ENCODE measurements at places on chromosomes 12 and 14.

- DNase-seq = no peak
These were observed 17.4 kb downstream of the SDSL start for GRCh38 chr12:113439606-113440030.

- peak; percentile 62 for DNase-seq
These were observed 26.1 kb upstream of the UBC start for GRCh38 chr12:124940393-124941169.

GRCh38 chr12:94091624-94092023, 56.8 kb upstream of the PLXNC1 start:
- no peak for DNase-seq

DNA sequence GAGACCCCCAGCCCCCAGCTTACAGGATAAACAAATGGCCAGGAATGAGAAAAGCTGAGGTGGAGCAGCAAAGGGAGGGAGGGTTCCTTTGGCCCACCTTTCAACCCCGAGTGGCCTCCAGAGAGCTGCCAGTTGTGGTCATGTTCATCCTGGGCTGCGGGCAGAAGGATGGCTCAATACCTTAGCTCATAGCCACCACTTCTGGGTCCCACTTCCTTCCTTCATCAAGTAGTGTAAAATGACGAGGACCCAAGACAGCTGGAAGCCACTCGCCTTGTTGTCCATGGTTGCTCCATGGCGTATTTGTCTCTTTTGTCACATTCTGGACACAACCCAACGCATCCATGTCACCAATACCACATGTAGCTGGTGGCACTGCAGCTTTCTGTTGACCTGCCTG, 24.2 kb downstream of the CRACR2A start:
- no peak for DNase-seq

- DNase-seq = no peak
These were observed 67.3 kb downstream of the SPTB start for GRCh38 chr14:64812412-64812811.

GRCh38 chr12:18861287-18861858, 123.5 kb downstream of the CAPZA3 start:
- DNase-seq = no peak

- no peak for DNase-seq
These were observed 13.5 kb downstream of the SRGAP1 start for GRCh38 chr12:63857771-63858670.

- peak; percentile 52 for DNase-seq
These were observed 127.0 kb downstream of the ERC1 start for GRCh38 chr12:1117970-1118563.

GRCh38 chr12:104230304-104231095, 14.9 kb downstream of the TXNRD1 start:
- DNase-seq = no peak

GRCh38 chr14:54010981-54011380, 54.4 kb upstream of the BMP4 start:
- no peak for DNase-seq

- DNase-seq = no peak
These were observed 15.5 kb upstream of the CCER1 start for GRCh38 chr12:90970471-90970870.

GRCh38 chr14:78586681-78587080, 416.5 kb downstream of the NRXN3 start:
- no peak for DNase-seq

- no peak for DNase-seq
These were observed at the start of gene TTC9 for GRCh38 chr14:70641548-70642302. TTC9 (plus strand) TSS chr14:70641916; CDS start chr14:70642130, 214 bp downstream.

DNA sequence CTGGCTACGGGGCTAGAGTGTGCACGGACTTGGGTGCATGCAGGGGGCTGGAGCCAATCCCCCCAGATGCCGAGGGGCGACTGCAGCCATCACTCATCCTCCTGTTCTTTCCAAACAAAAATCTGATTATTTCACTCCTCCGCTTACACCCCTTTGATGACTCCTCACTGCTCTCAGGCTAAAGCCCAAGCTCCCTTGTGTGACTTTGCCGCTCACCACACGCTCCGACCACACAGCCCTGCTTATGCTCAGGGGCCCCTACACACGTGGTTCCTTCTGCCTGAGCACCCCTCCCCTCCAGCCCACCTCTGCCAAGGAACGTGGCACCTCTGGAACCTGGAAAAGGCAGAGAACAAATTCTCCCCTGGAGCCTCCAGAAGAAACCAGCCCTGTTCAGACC, 13.7 kb downstream of the CHFR start:
- no peak for DNase-seq

DNA sequence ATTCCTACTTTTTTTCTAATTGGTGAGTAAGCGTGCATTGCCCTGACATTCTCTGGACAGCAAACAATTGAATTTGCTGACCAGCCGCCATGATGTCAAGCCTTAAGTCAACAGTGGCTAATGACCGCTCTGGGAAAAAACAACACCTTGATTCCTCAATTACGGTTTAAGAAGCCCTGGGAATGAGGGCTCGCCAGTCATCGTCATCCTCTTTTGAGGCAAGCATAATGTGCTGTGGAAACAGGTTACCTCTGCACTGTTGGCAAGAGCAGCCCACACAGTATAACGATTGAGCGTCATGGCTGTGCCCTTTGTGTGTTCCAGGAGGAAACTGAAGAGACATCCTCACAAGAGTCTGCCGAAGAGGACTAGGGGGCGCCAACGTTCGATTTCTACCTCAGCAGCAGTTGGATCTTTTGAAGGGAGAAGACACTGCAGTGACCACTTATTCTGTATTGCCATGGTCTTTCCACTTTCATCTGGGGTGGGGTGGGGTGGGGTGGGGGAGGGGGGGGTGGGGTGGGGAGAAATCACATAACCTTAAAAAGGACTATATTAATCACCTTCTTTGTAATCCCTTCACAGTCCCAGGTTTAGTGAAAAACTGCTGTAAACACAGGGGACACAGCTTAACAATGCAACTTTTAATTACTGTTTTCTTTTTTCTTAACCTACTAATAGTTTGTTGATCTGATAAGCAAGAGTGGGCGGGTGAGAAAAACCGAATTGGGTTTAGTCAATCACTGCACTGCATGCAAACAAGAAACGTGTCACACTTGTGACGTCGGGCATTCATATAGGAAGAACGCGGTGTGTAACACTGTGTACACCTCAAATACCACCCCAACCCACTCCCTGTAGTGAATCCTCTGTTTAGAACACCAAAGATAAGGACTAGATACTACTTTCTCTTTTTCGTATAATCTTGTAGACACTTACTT, 138.9 kb downstream of the HMGA2 start:
- no peak for DNase-seq

DNA sequence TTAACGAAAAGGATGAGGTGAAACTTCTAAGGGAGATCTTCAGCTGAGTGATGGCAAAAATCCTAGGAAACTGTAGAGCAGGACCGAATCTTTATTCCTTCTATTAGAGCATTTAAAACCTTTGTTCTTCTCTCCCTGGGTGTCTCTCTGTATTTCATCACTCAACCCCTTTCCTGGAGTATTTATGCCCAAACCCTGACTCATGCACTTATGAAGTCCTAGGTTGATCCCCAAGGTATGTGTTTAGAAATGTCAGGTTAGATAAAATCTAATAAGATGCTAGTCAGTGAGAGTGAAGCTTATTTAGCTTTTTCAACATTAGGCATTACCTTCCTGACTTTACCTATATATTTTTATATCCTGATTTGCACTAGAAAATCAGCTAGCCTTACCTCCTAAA, 239.8 kb upstream of the NPAS3 start:
- DNase-seq = no peak

- no peak for DNase-seq
These were observed 218.3 kb upstream of the CRY1 start for GRCh38 chr12:107311682-107312081.

GRCh38 chr12:14521822-14522221, 45.9 kb downstream of the PLBD1 start:
- no peak for DNase-seq

GRCh38 chr12:42885677-42886076, 296.1 kb upstream of the PRICKLE1 start:
- DNase-seq = no peak

GRCh38 chr12:26126340-26127284, 1.8 kb upstream of the BHLHE41 start:
- no peak for DNase-seq

GRCh38 chr12:105069936-105070702, 14.1 kb downstream of the ALDH1L2 start:
- no peak for DNase-seq

- DNase-seq = no peak
These were observed 84.6 kb downstream of the ARL6IP4 start for GRCh38 chr12:123064885-123065619.

- no peak for DNase-seq
These were observed 2.0 kb downstream of the ZBTB25 start for GRCh38 chr14:64501411-64502171.

- no peak for DNase-seq
These were observed 35.6 kb downstream of the TMEM120B start for GRCh38 chr12:121748218-121748570.

- no peak for DNase-seq
These were observed 19.1 kb downstream of the AMDHD1 start for GRCh38 chr12:95962222-95962621.

DNA sequence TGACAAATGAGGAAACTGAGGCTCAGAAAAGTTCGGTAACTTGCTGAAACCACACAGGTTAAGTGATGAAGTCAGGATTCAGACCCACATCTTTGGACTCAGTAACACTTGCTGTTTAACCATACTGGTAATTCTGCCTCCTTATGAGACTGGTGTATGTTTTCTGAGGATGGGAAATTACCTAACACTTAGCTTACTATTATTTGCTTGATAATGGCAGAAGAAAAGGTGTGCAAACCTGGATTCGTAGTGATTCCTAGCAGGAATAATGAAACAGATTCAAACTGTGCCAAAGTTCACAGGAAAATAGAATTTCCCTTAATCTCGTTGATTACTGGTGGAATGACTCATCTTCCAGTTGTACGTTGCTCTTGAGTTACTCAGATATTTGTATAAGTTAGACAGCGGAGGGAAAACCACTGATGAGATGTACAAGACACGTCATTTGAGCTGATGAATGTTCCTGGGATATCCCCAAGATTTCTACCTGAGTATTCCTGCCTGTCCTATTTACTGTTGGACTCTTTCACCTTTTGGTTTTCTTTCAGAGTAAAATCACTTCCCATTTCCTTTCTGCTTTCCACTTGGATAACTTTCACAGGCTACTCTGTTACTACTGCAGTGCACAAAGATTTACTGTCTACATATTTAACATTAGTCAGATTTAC, 37.5 kb downstream of the PRORP start:
- DNase-seq = no peak

GRCh38 chr14:62213516-62213915, 451.3 kb downstream of the SNAPC1 start:
- DNase-seq = no peak

DNA sequence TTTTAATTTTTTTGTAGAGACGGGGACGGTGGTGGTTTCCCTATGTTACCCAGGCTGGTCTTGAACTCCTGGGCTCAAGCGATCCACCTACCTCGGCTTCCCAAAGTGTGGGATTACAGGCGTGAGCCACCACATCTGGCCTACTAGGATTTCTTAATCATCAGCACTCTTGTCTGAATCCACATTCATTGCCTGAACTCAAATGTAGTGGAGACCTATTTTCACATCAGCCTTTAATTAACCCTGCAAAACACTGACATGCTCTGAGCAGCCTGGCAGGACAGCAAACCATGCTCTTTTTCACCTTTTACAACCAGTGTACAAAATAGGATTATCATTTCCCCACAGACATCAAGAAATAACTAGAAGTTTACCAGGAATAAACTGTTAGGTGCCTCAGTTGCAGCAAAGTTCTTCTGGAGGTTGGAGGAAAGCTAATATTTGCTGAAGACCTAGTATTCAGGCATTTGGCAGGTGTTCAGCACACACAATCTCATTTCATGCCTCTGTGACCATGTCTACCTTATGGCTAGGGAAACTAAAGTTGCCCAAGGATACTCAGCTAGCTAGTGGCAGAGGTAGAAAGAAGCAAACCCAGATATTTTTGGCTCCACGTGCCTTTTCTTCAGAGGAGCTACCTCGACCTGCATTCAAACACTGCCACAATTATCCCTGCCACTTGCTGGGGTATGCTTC, 37.7 kb downstream of the CFL2 start:
- DNase-seq = no peak

DNA sequence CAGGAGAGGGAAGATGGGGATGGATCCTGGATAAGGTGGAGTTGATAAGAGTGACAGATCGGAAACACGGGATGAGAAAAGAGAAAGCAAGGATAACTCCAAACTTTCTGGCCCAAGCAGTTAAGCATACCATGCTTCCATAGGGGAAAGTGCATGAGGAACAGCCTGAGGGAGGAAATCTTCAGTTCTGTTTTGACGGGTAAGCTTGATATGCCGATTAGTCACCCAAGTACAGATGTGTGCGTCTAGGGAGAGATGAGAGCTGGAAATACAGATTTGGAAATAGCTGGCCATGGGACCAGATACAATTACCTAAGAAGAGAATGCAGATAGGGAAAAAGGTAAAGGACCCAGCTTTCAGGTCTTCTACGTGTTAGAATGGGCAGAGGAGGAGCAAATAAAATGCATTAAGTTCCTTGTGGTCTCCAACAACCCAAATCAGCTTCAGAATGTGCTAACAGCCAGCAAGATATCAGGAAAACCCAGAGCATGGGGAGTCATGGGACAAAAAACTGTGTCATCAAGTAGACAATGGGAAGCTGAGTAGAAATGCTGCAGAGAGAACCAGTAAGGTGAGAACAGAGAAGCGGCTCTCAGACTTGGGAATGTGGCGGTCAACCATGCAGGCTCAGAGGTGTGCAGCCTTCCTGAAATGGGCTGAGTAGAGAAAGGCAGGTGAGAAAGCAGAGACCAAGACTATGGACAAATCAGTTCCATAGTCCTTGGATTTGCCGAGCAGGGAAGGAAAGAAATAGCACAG, 56.3 kb downstream of the PPP1R36 start:
- no peak for DNase-seq

- DNase-seq = no peak
These were observed 3.2 kb upstream of the C12orf42 start for GRCh38 chr12:103498990-103499389.

- no peak for DNase-seq
These were observed 37.1 kb downstream of the ALDH2 start for GRCh38 chr12:111803851-111804250.

DNA sequence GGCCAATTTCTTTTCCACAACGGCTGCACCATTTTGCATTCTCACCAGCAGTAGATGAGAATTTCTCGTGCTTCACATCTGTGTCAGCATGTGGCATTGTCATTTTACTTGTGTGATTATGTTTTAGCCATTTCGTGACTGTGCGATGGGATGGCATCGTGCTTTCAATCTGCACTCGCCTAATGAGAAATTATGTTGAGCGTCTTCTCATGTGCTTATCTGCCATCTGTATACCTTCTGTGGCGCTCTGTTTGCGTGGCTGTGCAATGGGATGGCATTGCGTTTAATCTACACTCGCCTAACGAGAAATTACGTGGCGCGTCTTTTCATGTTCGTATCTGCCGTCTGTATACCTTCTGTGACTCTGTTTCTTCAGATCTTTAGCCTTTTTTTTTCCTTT, 14.9 kb upstream of the GPR132 start:
- DNase-seq = no peak

DNA sequence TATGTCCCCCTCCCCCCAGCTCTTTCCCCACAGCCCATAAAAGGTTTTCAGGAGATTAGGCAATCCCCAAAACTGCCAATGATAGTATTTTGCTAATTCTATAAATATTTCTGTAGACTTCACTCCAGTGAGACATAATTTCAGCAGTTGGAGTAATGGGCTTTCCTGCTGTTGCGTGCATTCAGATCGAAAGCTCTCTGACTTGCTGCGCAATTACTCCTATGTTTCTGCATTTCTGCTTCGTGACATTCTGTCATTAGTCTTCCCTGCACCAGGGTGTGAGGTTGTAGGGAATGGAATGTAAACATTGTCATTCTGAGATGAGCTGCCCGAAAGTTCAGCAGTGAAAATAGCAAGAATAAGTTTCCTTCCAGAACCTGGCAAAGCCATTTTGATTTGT, 58.2 kb downstream of the SAMD4A start:
- DNase-seq = no peak
